ENCODE measurements at places on chromosomes 11 and 22. TPM values are rescaled to one million over a fixed set of nuclear protein-coding genes. Genes with fewer than 3 reads are reported as not detected.
A peak's percentile ranks its signal among the peaks of the same experiment; 100 is the strongest.

DNA sequence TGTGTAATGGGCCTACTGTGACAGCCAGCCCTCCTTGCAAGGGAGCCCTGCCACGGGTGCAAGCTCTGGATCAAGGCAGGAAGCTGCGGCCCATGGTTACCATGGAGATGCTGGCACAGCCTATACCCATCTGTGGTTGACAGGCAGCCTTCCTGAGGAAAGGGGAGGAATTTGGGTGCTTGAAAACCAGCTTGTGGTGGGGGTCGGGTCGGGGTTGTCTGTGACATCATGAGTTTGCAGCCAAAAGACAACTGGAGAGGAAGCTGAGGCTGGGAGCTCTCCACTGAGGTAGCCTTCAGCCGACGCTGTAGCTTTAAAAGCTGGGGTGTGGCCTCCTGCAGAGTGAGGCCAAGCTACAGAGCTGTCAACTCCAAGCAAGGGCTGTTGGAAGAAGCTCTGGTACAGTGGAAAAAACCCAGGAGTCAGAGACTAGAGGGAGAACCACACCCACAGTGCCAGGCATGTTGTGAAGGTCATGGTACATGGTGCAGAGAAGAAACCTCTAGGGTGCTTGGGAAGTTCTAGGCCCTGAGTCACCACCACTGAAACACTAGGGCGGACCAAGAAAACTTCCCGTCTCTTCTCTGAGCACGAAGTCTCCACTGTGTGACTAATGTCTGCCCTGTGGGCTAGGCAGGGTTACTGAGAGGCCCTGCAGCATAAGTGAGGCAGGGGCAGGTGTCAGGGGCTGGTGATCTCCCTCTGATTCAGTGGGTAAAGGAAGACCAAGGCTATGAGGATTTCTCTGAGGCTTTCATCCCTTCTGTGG, 10.8 kb upstream of the LDHA start:
- peak; percentile 99 for DNase-seq

GRCh38 chr22:46063846-46064227, 86.5 kb upstream of the PPARA start:
- DNase-seq = peak; percentile 58

DNA sequence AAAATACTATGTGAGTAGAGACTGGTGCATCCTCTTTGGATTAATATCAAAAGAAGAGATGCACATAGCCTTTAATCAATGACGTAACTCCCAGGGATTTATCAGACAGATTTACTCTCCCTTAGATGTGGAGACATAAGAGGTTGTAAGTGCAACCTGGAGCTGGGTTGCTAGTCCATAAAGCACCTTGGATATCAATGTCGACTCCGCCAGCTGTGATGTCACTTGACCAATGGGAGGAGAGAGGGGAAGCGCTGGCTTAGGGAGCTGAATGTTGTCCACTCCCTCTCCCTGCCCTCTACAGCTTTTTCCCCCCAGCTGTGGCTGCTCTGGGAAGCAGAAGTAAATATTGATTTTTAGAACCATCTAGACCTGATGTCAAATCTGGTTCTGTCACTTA, 28.9 kb upstream of the TMEM86A start:
- DNase-seq = peak; percentile 37

- no peak for DNase-seq
Observed at GRCh38 chr11:77085652-77086051, 17.0 kb upstream of the OMP start.

DNA sequence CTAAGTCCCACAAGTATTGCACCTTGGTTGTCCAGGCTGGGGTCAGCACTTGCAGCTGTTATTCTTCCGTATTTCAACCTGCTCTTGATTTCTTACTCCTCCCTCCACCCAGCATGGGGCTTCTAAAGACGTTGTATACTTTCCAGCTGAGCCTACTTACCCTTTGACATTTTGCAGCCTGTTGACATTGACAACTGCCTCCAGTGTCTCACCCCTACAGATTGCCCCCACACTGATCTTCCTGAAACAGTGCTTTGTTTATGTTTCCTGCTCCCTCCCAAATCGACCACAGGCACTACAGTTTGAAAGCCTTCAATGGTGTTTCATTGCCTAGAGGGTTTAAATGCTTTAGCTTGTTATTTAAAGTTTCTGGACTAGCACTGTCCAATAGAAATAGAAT, 56.6 kb downstream of the FAM83F start:
- DNase-seq = no peak

DNA sequence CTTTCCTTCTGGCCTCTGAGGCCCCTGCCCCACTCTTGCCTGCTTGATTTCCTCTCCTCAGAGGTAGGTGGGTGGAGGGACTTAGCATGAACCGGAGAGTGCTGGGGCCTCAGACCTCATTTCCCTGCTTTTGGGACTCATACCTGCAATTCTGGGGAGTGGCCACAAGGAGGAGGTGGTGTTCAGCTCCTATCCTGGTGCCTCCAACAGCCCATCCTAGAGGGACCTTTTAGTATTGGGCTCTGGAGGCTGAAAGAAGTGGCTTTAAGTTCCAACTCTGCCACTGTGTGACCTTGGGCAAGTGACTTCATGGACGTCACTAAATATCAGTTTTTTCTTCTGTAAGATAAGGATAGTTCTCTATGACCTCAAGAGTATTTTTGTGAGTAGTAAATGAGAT, 98.6 kb downstream of the KIAA1671 start:
- no peak for DNase-seq

The DERL3 gene
- total RNA-seq = 0.79 TPM

The OLFML1 gene
- 0.96 TPM for total RNA-seq

- no peak for DNase-seq
Observed at GRCh38 chr22:43845981-43846380, 16.3 kb downstream of the SULT4A1 start.

The ROBO4 gene
- 15.9 TPM for total RNA-seq
